ENCODE measurements at places on chromosomes 6 and 20. TPM values are rescaled to one million over a fixed set of nuclear protein-coding genes. Genes with fewer than 3 reads are reported as not detected.

Gene KIF25
- total RNA-seq: not detected

Gene BMP2
- 2.6 TPM for total RNA-seq

Gene PKHD1
- total RNA-seq: 4.2 TPM

Gene STX11
- not detected for total RNA-seq

Measured in Caki2 (cell line).